ENCODE measurements at places on chromosomes 3 and 15. TPM values are rescaled to one million over a fixed set of nuclear protein-coding genes. Genes with fewer than 3 reads are reported as not detected.

The GOLGA6L4 gene
- 5.6 TPM for total RNA-seq

The PAQR9 gene
- 0.09 TPM for total RNA-seq

The LRRC58 gene
- 23.1 TPM for total RNA-seq

DNA sequence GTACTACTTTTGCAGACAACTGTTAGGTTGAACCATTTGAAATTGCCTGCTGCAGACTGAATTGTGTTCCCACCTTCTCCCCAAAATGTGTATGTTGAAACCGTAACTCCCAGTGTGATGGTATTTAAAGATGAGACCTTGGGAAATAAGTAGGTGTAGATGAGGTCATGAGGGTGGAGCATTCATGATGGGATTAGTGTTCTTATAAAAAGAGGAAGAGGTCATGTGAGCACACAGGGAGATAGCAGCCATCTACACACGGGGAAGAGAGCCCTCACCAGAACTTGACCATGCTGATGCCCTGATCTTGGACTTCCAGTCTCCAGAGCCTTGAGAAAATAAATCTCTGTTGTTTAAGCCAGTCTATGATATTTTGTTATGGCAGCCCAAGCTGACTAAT, 17.4 kb upstream of the FHIT start:
- H3K4me3 ChIP-seq, result no peak overlapping the region
- H3K27me3 ChIP-seq, result no peaks in the 10 kb centered on the region
- no peak overlapping the region for H3K27ac ChIP-seq
- no peak for DNase-seq
- no peaks in the 10 kb centered on the region for H3K36me3 ChIP-seq

- no peak for DNase-seq
- H3K36me3 ChIP-seq, result peaks cover 4% of the 10 kb centered on the region
- H3K27ac ChIP-seq, result no peak overlapping the region
- no peaks in the 10 kb centered on the region for H3K4me1 ChIP-seq
- no peaks in the 10 kb centered on the region for H3K27me3 ChIP-seq
These were observed 25.9 kb downstream of the RNF168 start for GRCh38 chr3:196477678-196478077.

DNA sequence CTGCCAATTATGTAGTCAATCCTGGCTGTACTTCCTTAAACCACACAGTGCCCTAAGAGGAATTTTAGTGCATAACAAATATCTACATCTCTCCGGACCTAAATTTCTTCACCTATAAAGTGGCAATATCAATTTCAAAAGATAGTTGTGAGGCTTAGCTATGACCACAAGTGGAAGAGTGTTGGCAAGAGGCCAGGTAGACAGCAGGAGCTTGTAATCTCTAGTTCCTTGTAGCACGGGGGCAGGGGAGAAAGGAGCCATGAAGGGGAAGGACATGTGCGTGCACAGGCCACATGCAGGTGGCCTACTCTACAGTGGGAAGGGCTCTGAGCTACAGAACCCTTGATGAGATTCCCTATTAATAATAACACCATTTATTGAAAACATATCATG, 269.7 kb downstream of the ABHD5 start:
- H3K4me1 ChIP-seq, result no peaks in the 10 kb centered on the region
- no peak overlapping the region for H3K27ac ChIP-seq
- DNase-seq, result no peak
- no peaks in the 10 kb centered on the region for H3K36me3 ChIP-seq
- H3K27me3 ChIP-seq, result no peaks in the 10 kb centered on the region

- no peaks in the 10 kb centered on the region for H3K4me1 ChIP-seq
- H3K27ac ChIP-seq, result no peak overlapping the region
- DNase-seq, result no peak
These were observed 85.5 kb downstream of the DMXL2 start for GRCh38 chr15:51536965-51537574.

- no peaks in the 10 kb centered on the region for H3K36me3 ChIP-seq
- no peaks in the 10 kb centered on the region for H3K4me1 ChIP-seq
- no peak overlapping the region for H3K27ac ChIP-seq
- no peaks in the 10 kb centered on the region for H3K27me3 ChIP-seq
These were observed 362.9 kb upstream of the RBMS3 start for GRCh38 chr3:28917895-28918475.

Measured in kidney (tissue), 22 donors.